Activated T-helper 1 cell treated with anti-CD3 and anti-CD28 coated beads, Interleukin-2, amount 50 U/mL, for 16 hours (primary cell): ENCODE measurements at places on chromosomes 2 and 18.

DNA sequence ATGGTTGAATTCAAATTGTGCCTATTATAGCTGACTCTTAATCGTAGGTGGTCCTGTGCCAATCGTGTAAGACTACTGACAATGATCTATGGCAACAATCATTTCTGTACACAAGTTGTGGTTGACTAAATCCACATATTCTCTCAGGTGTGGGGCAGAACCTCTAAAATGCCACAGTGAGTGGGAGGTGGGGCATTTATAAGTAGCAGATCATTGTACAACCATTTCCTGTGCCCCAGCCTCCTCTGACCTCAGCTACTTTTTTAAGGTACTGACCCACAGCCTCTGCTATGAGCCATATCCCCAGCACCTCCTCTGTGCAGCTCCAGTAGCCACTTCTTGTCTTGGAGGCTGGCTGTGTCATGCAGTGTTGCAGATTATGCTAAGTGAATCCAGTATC lies 48.6 kb upstream of the RAPH1 start:
- DNase-seq: no peak

DNA sequence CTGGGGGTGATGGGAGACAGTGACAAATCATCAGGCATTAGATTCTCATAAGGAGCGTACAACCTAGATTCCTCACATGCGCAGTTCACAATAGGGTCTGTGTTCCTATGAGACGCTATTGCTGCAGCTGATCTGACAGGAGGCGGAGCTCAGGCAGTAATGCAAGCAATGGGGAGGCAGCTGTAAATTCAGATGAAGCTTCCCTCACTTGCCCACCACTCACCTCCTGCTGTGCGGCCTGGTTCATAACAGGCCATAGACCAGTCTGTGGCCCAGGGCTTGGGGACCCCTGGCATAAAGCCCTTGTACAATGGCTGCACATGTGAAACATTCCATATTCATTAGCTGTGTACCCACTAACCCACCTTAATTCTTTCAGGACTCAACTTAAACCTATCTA lies 18.0 kb downstream of the NMUR1 start:
- DNase-seq: no peak

- no peak for DNase-seq
Measured at GRCh38 chr2:151872463-151872862, 44.2 kb upstream of the ARL5A start.

DNA sequence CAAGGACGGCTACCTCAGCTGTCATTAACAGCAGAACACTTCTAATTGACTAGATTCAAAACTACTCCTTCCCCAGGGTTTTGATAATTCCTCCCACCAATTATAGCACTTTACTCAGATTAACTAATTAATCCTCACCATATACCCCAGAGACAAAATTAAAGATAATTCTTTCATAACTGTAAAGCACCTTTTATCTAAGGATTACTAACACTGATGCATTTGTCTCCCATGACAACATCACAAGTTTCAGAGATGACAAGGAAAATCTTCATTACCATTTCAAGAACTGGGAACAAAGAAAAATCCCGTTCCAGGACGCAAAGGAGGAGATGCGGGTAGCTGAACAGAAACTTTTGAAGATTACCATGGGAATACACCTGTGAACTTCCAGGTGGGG lies 129.4 kb upstream of the ITGA6 start:
- no peak for DNase-seq

DNA sequence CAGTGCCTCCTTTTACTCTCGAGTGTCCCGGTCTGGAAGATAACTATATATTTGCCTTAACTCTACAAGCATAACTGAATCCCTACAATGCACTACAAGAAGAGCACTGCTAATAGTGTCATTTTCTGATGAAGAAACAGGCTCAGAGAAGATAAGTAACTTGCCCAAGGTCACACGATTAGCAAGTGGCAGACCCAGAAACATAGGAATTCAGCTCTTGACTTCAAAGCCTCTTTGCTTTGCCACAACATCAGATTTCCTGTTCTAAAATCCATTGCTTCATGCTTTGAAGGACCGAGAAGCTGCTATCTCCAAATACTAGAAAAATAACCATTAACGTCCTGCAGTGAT lies 65.6 kb downstream of the HS1BP3 start:
- no peak for DNase-seq

DNA sequence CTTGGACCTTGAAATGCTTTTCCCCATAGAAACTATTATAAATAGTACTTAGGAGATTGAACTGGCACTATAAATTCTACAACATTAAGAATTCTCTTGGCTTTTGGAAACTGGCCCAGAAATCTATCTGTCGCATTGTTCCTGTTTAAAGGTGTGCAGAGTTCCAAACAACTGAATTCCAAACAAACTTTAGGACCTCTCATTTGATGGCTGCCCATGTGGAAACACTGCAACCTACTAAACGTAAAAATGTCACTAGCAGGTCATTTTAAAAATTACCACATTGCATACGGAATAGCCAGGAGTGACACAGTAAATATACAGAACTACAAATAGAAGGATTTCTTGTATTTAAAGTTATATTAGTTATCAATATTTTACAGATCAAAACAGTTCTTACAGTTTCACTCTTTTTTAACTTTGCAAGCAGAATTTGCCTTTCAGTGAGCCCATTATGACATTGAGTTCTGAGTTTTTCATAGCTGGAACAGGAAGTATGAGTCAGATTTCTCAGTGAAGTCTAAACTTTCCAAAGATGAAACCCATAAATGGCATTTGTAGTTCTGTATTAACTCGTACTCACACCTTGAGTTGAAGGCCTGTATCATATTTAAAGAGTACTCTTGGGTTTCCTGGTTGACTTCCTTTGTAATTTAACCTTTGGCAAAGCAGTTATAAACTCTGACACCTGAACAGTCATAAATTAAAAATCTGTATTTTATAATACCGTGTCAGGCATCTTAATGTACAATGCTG lies 142.3 kb upstream of the BOD1L2 start:
- DNase-seq: no peak

DNA sequence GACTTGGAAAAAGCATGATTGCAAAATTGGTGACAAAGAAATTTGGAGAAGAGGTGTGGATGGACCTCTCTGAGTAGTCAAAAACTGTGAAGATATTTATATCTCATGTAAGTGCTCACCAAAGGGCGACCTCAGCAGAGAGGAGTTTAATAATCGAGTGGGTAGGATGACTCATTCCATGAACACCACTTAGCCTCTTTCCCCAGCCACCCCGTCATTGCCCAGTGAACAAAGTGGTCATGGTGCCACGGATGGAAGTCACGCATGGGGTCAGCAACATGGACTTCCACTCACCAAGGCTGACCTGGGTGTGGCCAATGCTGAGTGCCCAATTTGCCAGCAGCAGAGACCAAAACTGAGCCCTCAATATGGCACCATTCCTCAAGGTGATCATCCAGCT lies 997.4 kb upstream of the GYPC start:
- DNase-seq: no peak

DNA sequence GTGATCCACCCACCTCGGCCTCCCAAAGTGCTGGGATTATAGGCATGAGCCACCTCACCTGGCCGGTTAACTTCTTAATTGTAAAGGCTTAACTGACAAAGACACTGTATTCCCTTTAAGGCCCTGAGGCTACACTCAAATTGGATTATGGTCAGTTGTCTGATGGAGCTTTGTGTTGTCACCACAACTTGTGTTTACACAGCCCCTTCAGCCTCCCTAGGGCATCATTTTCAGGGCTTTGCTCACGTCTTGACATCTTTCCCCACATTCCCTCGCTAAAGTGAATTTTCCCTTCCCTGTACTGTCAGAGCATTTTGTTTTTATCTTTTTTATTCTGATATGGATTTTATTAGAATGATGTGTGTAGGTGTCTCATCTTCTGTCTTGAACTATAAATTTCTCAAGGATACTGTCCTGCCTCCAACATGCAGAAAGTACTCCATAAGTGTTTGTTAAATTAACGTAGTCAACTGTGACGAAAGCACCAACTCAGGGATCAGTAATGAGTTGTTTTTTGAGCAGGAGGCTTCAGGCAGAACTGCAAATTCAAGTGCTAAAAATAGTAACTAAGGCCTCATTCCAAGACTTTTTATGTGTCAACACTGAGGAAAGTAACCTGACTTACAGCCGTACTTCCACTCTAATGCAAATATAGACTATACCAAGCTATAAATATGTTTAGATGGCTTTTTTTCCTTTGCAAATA lies 77.1 kb upstream of the NARS1 start:
- DNase-seq: no peak

- no peak for DNase-seq
Measured at GRCh38 chr2:37582481-37583220, 88.8 kb downstream of the CDC42EP3 start.

DNA sequence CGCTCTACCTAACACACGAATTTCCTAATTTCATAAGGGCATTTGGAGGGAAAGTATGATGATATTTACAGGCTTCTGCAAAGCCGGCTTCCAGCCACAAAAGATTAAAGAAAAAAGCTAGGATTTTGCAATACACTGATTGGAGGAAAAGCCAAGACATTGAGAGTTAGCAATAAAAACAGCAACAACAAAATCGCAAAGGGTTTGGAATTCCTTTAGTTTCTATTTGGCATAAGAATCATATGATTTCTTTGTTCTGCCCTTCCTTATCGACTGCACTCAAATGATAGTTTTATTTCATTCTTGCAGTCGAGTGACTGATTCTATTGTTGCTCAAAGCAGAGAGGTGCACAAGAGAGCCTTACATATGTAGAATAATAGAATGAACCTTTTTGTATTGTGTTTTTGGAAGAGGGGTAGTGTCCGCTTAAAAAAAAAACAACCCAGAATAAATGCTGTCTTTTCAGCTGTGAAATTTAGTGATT lies 3.9 kb upstream of the ZNF532 start:
- DNase-seq: no peak

GRCh38 chr18:45321520-45321919 lies 293.8 kb upstream of the SLC14A2 start:
- DNase-seq: no peak

GRCh38 chr2:186835628-186836027 lies 13.3 kb downstream of the ZSWIM2 start:
- no peak for DNase-seq

DNA sequence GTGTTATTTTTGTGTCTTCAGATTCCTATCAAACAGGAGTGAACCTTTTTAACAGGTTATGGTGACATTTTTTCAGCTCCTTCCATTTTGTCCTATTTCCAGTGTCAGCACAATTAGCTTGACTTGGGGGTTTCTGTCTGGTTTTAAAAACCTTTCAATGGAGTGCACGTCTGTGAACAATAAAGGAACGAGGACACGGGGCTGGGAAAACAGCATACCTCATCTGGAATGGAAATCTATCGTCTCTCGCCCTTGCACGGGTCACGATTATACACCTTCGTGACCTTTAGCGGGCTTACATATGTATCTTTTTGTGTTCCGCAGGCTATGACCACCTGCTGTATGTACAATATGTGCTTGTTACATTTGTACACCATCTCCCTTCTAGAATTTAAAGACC lies 2.3 kb upstream of the ZNF532 start:
- DNase-seq: no peak

- DNase-seq: no peak
Measured at GRCh38 chr2:238548902-238549462, 122.3 kb downstream of the ASB1 start.

DNA sequence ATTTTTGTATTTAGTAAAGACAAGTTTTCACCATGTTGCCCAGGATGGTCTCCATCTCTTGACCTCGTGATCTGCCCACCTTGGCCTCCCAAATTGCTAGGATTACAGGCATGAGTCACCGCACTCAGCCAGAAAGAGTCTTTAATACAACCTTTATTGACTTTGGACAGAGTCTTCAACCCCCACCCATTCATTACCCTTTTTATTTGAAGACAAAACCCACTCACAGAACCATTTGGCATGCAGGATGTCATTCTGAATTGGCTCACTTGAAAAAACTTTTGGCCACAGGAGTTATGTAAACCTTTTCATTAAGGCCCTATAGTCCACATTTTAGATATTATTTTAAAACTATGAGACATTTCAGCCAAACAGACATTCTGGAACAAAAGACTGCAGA lies 217.9 kb upstream of the RND3 start:
- no peak for DNase-seq

GRCh38 chr2:127047716-127048617 lies 59.0 kb downstream of the BIN1 start:
- DNase-seq: no peak

DNA sequence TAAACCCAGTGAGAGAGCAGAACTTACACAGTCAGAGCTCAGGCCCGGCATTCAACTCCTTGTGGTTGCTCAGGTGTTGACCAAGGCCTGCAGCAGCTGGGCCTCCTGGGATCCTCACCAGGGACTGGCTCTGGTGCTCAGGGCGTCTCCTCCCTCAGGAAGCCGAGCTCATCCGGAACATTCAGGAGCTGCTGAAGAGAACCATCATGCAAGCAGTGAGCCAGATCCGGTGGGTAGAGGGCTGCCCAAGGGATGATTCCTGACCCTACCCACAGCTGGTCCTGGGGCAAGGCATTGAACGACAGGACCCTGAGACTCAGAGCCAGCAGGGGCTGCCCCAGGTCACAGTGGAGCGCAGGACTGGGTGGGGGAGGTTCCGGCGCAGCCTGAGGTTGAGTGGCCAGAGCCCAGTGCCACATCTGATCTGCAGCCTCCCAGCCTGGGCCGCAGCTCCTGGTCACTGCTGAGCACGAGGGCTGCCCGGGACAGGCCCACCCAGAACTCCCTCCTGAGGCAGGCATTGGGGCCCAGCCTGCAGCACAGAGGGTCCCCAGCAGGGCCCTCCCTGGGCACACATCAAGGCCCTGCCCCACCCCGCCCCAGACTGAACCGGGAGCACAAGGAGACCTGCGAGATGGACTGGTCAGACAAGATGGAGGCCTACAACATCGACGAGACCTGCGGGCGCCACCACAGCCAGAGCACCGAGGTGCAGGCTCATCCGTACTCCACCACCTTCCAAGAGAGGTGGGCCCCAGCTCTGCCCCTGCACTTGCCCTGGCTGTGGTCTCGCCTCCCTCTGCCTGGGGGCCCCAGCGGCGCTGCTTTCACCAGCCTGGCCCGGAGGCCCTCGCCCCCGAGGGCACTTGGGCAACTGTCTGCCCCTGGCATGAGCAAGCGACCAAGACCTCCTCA lies 2.4 kb downstream of the TEKT4 start:
- DNase-seq: no peak

DNA sequence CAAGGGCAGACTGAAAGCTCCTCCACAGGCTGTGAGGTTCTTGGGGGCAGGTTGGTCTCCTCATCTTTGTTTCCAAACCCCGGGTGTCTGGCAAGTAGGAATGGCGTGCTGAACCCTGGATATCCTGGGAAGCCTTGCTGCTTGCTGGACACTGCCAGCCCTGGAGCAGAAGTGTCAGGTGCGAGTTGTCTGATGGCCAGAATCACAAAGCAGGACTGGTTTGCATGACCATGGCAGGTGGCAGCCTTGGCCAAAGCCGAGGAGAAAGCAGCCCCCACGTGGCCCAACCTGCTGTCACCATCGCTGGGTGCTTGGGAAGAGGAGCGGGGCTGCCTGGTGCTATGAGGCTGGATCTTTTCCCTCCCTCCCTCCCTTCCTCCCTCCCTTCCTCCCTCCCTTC lies 309.5 kb upstream of the HS6ST1 start:
- DNase-seq: no peak

GRCh38 chr2:191265311-191266170 lies 20.3 kb downstream of the MYO1B start:
- no peak for DNase-seq

DNA sequence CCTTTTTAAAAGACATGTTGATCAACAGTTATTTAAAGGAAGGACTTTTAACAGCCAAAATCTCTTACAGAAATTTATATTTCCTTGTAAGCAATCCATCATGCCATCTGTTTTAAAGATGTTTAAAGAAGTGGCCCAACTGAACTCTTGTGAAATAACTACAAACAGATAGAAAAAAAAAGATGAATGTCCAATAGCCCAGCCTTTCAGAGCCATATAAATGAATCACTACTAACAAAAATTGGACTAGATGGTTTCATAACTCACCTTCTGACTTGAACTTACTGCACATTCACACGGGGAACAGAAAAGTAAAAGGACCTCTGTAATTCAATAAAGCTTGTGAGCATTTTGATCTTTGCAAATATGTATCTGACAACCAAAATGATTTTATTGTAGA lies 319.0 kb upstream of the CHAC2 start:
- DNase-seq: no peak
